ENCODE measurements at places on chromosomes 2 and 18. TPM values are rescaled to one million over a fixed set of nuclear protein-coding genes. Genes with fewer than 3 reads are reported as not detected.

DNA sequence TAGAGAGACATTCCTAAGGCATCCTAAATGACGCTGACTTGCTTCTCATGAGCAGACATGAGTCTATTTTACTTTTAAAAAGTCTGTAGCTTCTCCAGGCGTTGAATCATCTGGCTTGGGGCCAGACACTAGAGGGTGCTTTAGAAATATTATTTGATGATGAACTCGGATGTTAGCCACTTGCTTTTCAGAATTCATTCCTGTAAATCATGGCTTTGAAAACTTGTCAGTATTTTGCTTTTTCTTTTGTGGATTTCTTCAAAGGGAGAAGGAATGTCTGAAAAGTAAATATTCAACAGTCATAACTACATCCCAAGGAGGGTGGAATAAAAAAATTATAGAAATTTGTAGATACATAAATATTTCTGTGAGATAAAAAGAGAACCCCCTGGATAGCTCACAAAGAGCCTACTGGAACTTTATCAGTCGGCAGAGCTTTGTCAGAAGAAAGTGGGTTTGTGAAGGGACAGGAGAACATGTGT, 370.8 kb downstream of the OSR1 start:
- no peak for DNase-seq

BCL2 gene
- total RNA-seq = 133 TPM

GRCh38 chr2:214246417-214246816, 164.4 kb upstream of the VWC2L start:
- no peak for DNase-seq

SLC5A7 gene
- not detected for total RNA-seq

DNA sequence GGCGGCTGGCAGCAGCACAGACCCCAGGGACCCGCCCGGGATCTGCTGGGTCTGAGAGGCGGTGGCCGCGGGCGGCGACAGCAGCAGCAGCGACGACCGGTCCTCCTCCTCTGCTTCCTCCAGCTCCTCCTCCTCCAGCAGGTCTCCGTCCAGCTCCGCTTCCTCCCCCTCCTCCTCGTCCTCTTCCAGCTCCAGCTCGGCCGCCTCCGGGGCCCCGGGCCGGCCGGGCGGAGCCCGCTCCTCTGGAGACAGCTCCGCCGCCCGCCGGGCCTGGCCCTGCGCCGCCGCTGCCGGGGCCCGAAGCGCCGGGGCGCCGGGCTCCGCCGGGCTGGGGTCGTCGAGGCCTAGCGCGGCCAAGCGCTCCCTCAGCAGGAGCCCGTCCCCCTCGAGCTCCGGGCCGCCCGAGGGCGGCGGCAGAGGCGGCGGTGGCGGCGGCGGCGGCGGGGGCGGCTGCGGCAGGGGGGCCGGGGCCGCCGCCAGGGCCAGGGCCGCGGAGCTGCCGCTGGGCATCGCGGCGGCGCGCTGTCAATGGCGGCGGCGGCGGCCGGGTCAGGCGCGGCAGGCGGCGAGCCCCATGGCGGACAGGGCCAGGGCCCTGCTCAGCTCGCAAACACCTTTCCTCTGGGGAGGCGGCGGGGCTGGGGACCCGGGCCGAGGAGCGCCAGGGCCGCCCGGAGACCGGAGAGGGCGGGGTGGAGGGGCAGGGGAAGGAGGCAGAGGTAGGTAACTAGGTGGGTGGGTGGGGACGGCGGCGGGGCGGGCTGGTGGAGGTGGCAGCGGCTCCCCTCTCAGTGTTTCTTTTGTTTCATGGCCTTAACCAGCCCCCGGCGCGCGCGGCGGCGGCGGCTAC, 445 bp downstream of the MEX3C start:
- peak; percentile 50 for DNase-seq

GRCh38 chr2:119323459-119323858, 43.2 kb downstream of the C2orf76 start:
- DNase-seq = no peak

GRCh38 chr18:1147730-1148129, 243.1 kb downstream of the ADCYAP1 start:
- DNase-seq = no peak

DNA sequence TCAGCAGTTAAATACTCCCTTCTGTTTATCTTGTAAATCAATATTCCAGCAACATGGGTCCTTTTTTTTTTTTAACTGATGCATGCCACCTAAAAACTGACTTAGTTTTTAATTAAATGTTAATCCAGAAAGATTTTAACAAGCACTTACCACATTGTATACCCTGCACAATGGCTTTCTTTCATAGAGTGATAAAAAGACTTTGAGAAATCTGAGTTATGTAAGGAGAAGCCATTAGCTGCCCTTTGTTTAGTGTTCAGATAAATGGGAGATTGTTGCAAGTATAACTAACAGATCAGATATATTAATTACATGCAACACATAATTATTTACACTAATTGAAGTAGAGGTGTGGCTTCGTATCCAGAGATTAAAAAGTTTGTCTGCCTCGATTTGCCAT, 22.7 kb upstream of the NFATC1 start:
- no peak for DNase-seq

ASB1 gene
- total RNA-seq = 49.2 TPM

COL4A4 gene
- total RNA-seq = 0.16 TPM

DNA sequence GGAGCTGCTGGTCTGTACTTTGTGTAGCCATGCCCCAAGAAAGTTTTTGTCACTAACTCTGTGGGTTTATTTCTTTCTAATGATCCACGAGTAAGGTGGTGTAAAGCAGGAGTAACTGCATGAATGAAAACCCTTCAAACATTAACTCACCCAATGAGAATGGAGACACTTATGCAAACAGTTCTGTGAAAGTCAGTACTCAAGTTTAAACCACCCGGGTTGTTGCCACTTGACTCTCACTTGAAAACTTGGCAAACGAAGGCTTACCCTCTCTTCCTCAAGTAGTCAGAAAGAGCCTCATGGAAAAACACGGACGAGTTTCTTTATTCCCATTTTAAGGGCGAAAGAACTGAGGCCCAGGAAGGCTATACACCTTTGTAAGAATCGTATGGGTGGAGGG, 117.5 kb downstream of the MMADHC start:
- DNase-seq = no peak

- no peak for DNase-seq
These were observed 40.5 kb downstream of the IRS1 start for GRCh38 chr2:226758921-226759640.

USP40 gene
- total RNA-seq = 14.7 TPM

DNA sequence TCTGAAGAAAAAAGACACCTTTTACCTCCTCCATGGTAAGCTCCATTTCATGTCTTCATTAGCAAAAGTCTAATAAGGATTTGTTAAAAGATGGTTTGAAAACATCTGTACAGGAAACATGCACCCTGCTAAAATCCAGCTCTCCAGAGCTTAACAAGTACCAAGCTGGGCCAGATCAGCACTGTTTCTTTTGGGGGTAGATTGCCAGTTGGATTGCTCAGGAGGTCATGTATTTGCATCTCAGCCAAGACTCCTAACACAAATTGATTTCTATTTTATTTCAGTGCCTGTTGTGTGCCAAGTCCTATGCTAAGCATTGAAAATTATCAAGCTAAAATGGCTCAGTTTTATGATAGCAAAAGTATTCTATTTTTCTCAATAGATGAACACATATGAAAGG, 3.4 kb upstream of the TMEM182 start:
- DNase-seq = no peak

DNA sequence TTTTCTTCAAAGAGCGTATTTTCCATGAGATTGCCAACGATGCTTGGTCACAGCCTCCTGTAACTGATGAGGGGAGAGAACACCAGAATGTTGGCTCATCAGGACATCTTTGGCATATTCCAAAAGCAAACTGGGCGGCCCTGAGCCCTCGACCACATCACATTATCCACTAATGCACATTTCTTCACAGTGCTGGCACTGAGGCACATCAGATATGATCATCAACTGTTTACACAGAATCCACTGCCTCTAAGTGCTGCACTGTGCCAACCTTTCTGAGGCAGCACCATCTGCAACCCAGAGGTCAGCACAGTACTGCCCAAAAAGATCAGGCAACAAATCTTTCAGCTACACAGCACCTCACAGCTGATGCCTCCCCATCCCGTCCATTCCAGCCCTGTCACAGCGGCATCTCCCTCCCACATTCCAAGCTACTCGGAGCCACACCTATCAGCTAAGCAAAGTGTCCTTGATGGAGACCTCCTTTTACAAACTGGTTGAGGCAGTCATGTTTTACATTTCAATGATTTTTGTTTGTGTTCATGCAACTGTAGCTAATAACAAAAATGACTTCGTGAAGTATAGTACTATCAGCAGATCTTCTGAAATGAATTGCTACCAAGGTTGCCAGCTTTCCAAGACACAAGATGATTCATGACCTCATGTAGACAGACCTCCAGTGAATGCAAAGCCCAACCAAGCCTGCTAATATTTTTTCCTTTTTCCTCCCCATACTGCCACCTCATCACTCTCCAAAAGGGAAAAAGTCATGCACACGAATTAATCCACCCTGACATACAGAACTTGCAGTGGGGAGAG, 32.3 kb downstream of the MYO5B start:
- no peak for DNase-seq

DNA sequence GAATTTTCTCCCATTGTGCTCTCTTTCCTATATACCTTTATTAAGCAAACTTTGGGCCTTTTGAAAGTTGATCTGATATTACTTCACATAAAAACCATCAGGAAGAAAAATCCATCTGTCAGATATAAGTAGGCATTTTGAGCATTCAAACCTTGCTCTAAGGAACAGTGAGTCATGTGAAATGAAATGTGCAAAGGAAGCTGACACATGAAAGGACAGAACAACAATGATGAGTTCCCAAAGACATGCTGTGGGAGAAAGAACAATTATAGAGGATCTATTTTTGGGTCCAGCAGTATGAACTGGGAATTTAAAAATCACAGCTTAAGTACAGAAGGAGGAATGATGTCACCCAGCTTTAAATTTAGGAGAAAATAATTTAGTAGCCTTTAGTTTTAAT, 18.1 kb downstream of the CALCRL start:
- DNase-seq = no peak

DNA sequence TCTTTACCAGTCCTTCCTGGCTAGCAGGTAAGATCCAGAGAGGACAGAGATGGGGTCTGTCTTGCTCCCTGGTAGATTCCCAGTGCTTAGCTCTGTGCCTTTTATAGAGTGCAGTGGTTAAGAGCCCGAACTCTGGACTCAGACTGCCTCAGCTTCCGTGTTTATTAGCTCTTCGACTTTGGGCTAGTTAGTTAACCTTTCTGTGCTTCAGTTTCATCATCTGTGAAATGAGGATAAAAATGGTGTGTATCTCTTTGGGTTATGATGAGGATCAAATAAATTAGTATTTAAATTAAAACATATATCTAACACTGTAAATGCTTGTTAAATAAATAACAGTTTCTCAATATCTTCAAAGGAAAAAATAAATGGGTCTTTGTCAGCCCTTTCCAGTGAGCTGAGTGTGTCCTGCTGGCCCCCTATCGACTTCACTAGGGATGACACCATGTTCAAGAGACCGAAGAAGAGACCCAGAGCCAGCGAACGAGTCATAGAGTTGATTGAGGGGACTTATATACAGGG, 38.2 kb downstream of the CERS6 start:
- DNase-seq = peak; percentile 16

GRCh38 chr18:79509536-79509930, 113.8 kb downstream of the NFATC1 start:
- no peak for DNase-seq

GRCh38 chr2:113233593-113234550, 44.8 kb downstream of the PAX8 start:
- DNase-seq = no peak

DNA sequence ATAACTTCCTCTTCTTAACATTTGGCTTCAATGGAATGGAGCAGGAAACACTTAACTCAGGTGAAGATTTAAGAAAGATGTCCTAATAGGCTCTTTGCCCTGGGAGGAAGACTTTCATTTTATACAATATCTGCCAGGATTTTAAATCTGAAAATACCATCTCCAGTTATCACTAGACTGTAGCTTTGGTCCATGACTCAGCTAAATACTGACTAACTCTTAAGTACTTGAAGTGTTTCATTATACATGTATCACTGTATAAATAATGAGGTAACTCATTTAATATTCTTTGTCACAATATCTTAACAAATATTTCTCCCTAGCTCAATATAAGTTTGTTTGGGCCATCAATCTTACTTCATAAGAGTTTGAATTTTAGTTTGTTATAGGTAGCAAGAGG, 34.7 kb downstream of the RBKS start:
- DNase-seq = no peak

- DNase-seq = peak; percentile 22
These were observed 64.1 kb downstream of the PTPN4 start for GRCh38 chr2:119823734-119824334.

All from activated T-cell treated with anti-CD3 and anti-CD28 coated beads, Interleukin-2, amount 50 U/mL, for 72 hours (primary cell).